NCI-H1694 treated with DMSO at 0.1 percent for 48 hours (cell line): ENCODE measurements at places on chromosomes 12 and 14.

DNA sequence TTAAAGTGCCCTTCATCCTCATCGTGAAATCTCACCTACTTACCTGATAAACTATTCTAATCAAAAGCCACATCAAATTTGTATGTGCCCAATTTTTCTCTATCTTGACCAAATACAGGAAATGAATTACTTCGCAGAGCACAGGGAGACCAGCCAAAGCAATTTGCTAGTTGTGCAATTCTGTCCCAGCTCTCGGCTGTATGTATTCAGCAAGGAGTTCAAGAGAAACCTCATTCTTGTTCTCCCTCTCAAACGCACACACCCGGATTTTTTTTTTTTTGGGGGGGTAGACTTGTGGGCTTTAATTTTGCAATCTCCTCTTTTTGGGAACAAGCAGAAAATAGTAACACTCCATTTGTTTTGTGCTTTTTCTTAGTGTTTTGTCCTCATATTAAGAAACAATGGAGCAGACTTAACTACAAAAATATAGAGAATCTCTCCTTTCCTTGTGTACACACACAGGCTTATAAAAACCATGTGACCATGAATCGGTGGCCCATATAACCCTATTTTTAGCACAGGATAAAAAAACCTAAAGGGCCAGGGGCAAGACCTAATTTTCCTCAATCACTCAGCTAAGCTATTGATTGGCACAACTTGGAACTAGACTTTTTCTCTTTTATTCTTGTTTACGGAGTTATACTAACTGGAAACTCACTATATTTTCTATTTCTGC, 64.2 kb downstream of the MBIP start:
- DNase-seq = no peak

GRCh38 chr12:46217541-46218321, 51.1 kb downstream of the SLC38A1 start:
- DNase-seq = no peak

- DNase-seq = no peak
Observed at GRCh38 chr12:46699986-46700385, 125.8 kb downstream of the SLC38A4 start.

DNA sequence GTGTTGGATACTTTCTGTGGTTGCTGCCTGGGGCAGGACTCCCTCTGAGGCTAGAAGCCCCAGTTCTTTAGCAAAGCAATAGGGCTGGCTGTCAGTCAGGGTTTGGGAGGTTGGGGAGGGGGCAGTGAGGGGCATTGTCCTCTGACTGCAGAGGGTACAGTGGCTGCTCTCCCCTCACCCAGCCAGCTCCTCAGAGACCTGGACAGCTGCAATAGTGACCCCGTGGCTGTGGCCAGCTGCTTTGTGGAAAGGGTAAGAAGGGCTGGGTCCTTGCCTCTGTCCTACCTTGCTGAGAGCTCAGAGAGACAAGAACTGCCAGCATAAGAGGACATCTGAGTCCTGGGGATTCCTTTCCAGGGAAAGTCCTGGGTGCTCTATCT, 25.8 kb downstream of the PLEKHG3 start:
- DNase-seq = no peak

DNA sequence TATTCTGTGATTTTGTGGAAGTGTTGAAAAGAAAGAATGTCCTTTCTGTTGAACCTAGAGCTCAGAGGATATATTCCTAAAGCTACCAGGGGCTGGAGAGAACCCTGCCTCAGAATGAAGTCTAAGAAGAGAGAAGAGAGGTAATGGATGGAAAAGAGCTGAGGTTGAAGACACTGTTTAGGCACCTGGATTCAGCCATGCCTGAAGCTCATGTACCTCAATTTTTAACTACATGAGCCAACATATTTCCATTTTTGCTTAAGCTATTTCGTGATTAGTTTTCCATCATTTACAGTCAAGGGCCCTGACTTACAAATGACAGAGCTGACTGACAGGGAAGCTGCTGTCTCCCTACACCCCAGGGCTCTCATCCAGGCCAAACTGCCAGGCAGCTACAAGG, 10.7 kb downstream of the CAMKK2 start:
- no peak for DNase-seq
